ENCODE measurements at places on chromosomes 2 and 18.

- no peak for DNase-seq
These were observed 283.4 kb downstream of the MTX2 start for GRCh38 chr2:176552501-176553135.

- DNase-seq, result no peak
These were observed 317.9 kb upstream of the VRK2 start for GRCh38 chr2:57728691-57729090.

DNA sequence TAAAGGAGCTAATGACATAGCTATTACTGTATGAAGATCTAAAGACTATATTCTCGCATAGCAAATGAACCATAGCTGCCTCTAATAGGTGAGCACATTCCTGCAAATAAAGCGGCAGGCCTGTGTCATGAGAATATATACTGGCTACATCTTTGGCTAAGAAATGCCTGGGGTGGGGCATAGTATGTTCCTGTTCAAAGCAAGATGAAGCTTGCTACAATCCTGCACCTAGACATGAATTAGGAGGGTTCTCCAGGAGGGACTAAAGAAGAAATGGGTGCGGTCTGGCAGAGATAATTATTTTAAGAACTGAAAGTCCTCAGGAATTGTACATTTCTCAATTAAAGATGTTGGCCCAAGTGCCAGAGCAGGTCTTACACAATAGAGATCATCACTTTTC, 46.8 kb upstream of the PLA2R1 start:
- no peak for DNase-seq

GRCh38 chr2:200219309-200220113, 87.0 kb upstream of the SPATS2L start:
- no peak for DNase-seq

DNA sequence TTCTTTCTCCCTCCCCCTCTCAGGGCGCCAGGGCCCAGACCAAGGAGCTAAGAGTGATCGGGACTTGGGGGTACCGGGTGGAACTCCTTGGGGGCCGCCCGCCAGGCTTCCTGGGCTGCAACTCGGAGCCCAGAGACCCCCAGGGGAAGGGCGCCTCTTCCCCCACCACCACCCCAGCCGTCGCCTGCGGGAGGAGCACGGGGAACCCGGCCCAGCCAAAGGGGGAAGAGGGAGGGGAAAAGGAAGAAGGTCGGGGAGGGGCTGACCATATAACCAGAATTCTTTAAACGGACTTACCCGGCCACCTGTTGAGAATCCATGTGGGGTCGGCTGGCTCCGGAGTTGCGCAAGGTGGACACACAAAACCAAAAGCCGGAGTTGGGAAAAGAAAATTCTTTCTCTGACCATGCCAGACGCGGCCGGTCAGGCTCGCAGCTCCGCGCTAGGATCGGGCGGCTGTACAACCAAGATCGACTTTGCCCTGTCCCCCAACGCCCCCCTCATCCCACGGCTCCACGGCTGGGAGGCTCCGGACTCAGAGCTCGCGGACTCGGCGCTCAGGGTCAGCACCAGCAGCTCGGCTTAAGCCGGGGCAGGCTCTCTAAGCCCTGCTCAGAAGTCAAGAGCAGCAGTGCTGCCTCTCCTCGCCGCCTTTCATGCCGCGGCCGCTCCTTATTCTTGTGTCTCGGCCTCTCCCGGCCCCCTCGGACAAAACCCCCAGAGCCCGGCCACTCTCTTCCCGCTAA, 6.3 kb upstream of the SIX3 start:
- no peak for DNase-seq

DNA sequence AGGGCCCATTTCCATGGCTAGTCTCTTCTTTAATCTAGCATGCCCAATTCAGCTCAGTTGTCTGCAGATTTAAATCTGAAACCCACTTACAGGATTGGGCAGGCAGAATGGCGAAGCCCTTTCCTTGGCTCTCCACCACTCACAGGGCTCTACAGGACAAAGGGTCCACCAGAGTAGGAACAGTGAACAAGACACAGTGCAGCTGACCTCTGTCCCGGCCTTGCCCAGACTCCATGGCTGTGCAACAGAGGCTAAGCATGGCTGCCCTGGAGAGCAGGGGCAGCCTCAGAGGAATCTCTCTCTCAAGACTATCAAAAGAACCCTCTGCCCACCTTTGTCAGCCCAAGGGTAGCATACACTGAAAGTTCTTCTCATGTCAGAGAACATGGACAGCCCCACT, 9.7 kb upstream of the ATP6V1B1 start:
- no peak for DNase-seq

DNA sequence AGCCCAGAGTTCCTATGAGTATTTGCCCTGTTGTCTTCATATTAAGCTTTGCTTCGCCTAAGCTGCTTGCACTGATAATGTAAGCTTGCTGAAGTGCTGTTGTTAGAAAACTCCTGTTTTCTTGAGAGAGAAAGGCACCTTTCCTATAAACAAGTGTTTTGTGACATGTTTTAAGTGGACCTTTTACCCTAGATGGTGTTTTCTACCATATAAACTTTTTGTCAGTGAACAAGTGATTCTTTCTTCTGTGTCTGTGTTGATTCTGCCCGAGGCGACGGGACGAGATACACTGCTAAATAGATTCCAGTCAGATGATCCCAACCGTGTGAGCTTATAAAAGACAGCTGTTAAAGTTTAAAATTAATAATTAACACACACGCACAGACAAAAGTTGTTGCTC, 24.1 kb downstream of the CABLES1 start:
- no peak for DNase-seq

DNA sequence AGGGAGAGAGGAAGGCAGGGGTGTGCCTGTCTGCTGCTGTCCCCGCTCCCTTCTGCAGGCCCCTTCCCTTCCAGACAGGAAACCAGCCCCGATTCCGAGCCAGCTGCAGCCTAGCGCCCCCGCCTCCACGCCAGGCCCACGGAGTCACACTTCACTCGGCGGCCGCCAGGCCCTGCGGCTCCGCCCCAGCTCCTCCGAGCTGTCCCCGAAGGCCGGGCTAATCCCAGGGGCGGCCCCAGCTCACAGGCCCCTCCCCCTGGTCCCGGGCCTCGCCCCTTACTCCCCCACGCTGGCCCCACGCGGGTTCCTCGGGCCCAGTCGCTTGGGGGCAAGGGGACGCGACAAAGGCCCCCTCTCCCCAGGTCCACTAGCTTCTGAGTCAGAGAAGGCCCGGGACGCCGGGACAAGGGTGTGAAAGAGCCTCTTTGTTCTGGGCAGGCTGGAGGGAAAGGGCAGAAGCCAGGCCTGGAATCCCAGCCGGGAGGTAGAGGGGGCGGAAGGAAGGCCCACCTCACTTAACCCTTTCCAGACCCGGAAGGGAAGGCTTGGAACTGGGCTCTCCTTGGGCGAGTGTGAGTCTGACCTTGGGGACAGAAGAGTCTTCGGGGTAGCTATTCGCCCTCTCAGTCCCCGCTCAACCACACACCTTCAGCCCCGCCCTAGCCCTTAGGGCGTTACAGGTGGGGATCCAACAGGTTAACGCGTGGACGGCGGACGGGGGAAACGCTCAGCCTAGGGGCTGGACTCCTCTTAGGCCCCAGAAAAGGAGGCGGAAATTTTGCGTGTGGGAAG, 1.2 kb downstream of the RTKN start:
- DNase-seq, result peak; percentile 63

Data from activated T-cell treated with anti-CD3 and anti-CD28 coated beads for 48 hours (primary cell).